Activated T-helper 1 cell treated with anti-CD3 and anti-CD28 coated beads, Interleukin-2, amount 50 U/mL, for 16 hours (primary cell): ENCODE measurements at places on chromosomes 11 and 22.

DNA sequence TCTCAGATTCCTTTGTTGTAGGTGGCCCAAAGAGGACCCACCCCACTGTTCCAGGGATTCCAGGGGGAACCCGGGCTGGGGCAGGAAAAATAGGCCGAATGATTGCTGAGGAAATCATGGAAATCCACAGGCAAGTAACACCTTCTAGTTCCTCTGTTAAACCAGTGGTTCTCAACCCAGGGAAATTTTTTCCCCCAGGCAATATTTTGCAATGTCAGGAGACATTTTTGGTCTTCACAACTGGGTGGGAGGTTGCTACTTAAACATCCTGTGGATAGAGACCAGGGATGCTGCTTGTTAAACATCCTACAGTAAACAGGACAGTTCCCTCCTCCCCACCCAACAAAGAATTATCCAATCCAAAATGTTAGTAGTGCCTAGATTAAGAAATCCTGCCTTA is 84.7 kb downstream of the BTBD10 start:
- DNase-seq = no peak

- no peak for DNase-seq
These were observed 634 bp downstream of the TIMM8B start for GRCh38 chr11:112085822-112086421.

DNA sequence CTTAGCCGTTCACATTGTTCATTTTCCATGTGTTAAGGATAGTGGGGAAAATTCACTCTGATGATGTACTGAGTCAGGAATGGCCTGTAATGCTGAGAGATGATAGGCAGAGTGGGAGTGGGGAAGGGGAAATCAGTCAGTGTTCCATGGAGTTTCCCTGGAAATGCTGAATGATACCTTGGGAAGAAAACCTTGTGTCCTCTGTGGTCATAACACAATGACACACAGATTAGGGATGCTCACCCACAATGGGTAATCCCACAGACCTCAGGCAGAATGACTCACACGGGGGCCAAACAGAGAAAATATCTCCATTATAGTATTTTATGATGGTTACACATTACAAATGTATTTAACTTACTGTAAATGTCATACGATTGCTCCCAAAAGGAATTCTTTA is 118.0 kb downstream of the SNX19 start:
- DNase-seq = no peak

- DNase-seq = no peak
These were observed 49.5 kb upstream of the PHF21B start for GRCh38 chr22:45059296-45059695.

- no peak for DNase-seq
These were observed 77.0 kb downstream of the PRMT3 start for GRCh38 chr11:20464518-20464917.

GRCh38 chr11:12091956-12092558 is 18.3 kb upstream of the MICAL2 start:
- no peak for DNase-seq

GRCh38 chr11:44138980-44139379 is 43.5 kb downstream of the EXT2 start:
- no peak for DNase-seq

DNA sequence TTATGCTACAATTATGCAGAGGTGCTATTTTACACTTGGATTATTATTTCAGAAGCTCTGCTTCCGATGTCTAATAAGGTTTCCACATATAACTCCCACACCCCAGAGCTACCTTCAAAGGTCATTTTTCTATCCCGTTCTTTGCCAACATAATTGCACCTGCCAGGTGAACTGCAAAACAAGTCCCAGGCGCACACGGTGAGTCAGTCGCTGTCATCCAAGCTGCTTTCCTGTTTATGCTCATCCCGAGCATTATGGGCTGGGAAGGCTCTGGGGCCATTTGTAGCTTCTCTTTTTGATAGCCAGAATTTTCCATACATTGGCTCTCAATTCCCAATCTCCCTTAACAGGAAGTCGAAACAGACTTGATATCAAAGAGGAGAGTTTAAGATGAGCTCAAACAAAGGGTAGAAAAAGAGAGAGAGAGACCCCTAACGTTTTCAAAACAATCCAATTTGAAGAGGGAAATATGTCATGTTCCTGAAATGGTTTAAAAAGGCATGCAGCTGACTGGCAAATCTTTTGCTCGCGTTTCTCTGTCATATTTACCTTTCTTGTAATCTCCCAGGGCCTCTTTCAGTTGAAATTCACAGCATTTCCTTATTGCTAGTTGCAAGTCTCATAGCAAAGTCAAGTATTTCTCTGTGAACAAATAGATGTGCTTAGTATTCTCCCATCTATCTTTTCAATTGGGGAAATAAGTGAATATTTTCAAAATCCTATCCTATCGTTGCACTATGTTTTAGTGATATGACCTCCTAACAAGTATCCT is 815.9 kb downstream of the KCNA4 start:
- DNase-seq = no peak

GRCh38 chr11:13949876-13950275 is 12.6 kb upstream of the SPON1 start:
- no peak for DNase-seq

GRCh38 chr11:72885749-72886609 is 71.8 kb downstream of the ATG16L2 start:
- no peak for DNase-seq

DNA sequence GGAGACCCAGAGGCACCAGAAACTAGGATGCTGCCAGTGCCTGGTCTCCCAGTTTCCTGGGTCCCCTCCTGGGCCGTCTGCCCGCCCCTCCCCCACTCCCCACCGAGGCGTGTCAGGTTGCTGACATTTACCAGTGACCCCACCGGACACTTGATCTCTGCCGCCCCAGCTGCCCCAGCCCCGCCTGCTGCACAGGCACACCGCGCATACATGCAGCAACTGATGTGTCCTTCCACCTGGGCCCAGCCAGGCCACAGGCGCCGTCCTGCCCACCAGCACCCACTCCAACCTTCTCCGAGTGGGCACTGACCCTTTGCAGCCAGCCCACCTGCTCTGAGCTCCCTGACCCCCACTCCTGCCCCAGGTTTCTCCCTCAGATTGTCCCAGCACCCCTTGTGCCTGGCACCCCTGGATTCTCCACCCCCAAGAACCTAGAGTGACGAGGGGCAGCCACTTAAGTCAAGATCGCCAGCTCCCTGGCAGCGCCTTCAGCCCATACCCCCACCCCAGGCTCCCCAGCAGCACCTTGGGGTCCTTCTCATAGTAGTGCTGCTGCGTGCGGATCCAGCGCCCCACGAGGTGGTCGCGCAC is 548 bp downstream of the PYGM start:
- no peak for DNase-seq

DNA sequence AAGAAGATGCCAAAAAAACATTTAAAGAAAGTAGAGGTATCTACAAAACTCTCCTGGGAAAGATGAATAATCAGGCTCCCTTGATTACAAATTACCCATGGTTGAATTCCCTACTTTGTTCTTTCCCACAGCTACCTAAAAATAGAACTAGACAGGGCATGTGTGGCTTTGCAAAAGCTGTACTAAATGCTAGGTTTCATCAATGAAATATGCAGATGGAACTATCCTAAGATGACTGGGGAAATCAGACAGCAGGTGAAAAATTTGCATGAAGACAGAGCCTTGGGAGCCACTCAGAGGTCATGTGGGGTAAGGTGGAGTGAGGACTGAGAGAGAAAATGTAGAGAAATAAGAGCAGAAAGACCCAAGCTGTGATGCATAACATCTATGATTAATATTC is 14.7 kb downstream of the LAYN start:
- DNase-seq = no peak

GRCh38 chr11:113341388-113342165 is 27.2 kb downstream of the TTC12 start:
- no peak for DNase-seq

GRCh38 chr11:72443016-72443415 is 8.7 kb upstream of the CLPB start:
- no peak for DNase-seq

DNA sequence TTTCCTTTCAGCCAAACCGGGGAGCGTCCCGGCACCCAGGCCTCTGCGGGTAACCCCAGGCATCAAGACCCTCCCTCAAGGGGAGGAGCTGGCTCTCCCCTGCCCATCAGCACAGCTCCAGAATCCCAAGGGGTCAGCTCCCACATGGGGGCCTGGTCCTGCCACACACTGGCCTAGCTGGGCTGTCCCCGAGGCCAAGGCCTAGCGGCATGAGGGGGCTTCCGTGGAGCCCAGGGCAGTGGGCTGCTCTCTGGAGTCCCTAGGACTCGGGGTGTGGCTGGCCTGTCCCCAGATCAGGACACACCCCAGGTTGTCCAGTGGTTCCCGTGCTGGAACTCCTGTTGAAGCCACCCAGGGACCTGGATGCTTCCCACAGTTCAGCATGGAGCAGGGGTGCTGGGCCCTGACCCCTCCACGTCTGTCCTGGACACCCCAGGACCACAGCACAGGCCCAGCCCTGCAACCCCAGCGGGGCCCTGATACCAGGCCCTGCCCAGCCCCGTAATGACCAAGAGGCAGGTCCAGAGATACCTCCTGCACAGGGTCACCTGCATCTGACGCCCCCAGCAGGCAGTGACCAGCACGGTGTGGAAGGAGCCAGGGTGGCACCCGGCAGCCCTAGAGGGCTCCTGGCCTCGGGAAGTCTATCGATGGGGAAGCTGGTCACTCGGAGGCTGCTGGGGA is 5.5 kb downstream of the HRAS start:
- no peak for DNase-seq

DNA sequence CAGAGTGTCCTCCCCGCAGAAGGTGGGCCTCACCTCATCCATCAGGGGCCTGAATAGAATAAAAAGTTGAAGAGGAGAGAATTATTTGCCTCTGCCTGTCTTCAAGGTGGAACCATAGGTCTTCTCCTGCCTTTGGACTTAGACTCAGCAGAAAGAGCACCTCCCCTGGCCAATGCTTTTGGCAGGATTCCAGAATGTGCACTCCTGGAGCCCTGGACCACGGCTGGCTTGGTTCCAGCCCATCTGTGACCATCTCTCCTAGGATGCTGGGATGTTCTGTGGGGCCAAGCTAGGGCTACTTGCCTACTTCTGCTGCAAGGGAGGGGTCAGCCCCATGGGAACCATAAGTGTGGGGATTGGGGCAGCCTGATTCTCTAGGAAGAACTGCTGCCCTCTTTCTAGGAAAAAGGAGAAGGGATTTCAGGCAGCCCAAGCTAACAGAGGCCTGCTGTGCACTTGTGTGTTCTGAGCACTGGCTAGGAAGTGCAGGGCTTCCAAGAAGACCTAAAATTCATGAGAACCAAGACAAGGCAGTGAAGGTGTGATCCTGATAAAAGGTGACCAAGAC is 32.2 kb upstream of the SHANK2 start:
- no peak for DNase-seq

- no peak for DNase-seq
These were observed 6.9 kb downstream of the ARVCF start for GRCh38 chr22:20009582-20010306.

- DNase-seq = no peak
These were observed 97.6 kb downstream of the KCNQ1 start for GRCh38 chr11:2542406-2542805.

GRCh38 chr11:79922641-79923040 is 481.8 kb upstream of the TENM4 start:
- DNase-seq = no peak

DNA sequence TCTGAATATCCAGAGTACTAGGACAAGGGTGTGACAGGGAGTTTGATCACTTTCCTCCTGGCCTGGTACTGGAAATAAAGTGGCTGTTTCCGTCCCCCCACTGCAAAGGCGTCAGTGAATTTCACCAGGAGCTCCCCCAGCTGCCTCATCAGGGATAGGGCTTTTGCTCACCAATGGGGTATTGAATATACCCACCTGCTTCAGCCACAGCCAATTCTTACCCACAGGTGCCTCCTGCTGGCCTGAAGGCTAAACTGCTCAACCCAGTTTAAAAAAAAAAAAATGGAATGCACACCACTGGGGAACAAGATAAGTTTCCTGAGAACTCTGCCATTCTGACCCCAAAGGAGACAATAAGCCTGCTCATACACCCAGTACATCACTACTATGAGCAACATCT is 65.3 kb upstream of the MS4A8 start:
- DNase-seq = no peak

- no peak for DNase-seq
These were observed 16.3 kb upstream of the CYP2R1 start for GRCh38 chr11:14908214-14908880.

GRCh38 chr22:40324468-40325305 is 21.6 kb upstream of the ADSL start:
- DNase-seq = no peak

GRCh38 chr11:100636536-100636935 is 50.6 kb upstream of the ARHGAP42 start:
- no peak for DNase-seq

DNA sequence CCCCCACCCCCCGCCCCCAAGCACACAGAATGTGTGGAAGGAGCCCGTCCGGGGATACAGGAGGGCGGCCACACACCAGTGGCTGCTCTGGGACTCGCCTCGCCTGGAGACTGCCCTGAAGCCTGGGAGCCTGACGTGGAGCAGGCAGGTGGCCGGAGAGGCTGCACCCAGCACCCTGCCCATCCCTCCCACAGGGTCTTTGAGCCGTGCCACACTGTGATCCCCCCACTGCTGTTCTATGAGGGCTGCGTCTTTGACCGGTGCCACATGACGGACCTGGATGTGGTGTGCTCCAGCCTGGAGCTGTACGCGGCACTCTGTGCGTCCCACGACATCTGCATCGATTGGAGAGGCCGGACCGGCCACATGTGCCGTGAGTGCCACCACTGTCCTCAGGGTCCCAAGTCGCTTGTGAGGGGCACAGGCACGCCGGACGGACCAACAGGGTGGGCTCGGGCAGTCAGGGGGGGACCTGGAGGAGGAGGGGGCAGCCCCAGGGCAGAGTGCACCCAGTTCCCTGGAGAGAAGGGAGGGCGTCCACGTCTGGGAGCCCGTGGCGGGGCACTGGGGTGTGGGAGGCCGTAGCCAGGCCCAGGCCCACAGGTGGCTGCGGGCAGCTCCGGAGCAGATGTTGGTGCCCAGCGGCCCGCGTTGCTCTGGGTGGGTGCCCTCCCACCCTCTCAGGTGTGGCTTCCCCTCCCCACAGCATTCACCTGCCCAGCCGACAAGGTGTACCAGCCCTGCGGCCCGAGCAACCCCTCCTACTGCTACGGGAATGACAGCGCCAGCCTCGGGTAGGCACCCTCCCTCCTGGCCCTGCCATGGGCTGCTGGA is 27.0 kb upstream of the MUC5B start:
- DNase-seq = peak; percentile 2
